Sigmoid colon (tissue), 7 donors: ENCODE measurements at places on chromosomes 12 and 14. TPM values are rescaled to one million over a fixed set of nuclear protein-coding genes. Genes with fewer than 3 reads are reported as not detected.

DNA sequence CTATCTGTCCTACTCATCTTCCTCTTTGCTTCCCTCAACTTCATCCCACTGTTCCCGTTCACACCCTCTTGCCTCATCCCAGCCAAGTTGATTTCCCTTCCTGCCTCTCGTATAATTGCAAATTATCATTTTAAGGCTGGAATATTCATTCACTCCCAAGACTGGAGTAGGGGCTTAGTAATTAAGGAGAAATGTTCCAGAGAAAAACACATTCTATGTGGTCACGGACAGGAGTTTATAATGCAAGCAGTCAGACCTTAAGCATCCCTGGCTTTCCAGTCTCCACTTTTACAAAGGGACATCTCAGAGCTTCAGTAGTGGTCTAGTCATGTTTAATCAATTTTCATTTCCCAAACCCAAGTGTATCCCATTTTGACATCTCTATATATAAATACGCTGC lies 54.9 kb downstream of the TMEM132D start:
- DNase-seq, result no peak
- H3K27ac ChIP-seq, result no peak overlapping the region
- H3K4me3 ChIP-seq, result no peak overlapping the region
- H3K36me3 ChIP-seq, result no peaks in the 10 kb centered on the region
- H3K4me1 ChIP-seq, result no peaks in the 10 kb centered on the region
- no peaks in the 10 kb centered on the region for H3K27me3 ChIP-seq

The SOAT2 gene
- 0.55 TPM for total RNA-seq

DNA sequence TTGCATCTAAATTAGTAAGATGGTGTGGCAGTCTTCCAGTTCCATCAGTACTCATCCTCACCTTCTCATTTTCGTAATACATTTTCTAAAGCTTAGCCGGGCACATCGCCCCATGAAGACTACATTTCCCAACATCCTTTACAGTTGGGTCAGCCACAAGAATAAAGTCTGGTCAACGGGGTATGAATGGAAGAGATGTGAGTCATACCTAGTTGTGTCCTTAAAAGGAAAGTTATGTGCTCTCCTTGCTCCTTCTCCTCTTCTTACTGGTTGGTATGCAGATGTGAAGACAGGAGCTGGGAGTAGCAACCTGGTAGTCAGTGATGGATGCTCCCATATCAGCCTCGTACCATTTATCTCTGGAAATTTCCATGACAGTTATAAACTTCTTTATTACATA lies 35.9 kb upstream of the EGLN3 start:
- H3K27me3 ChIP-seq, result no peaks in the 10 kb centered on the region
- no peaks in the 10 kb centered on the region for H3K36me3 ChIP-seq
- no peak for DNase-seq
- H3K4me3 ChIP-seq, result no peak overlapping the region
- H3K27ac ChIP-seq, result peak overlapping the region; percentile 65
- H3K4me1 ChIP-seq, result peaks cover 18% of the 10 kb centered on the region

The RHEBL1 gene
- not detected for total RNA-seq

GRCh38 chr12:67911789-67912188 lies 77.5 kb upstream of the IFNG-AS1 start:
- peak overlapping the region; percentile 64 for H3K27ac ChIP-seq
- no peak for DNase-seq
- peaks cover 21% of the 10 kb centered on the region for H3K4me1 ChIP-seq
- H3K36me3 ChIP-seq, result no peaks in the 10 kb centered on the region
- H3K27me3 ChIP-seq, result no peaks in the 10 kb centered on the region

DNA sequence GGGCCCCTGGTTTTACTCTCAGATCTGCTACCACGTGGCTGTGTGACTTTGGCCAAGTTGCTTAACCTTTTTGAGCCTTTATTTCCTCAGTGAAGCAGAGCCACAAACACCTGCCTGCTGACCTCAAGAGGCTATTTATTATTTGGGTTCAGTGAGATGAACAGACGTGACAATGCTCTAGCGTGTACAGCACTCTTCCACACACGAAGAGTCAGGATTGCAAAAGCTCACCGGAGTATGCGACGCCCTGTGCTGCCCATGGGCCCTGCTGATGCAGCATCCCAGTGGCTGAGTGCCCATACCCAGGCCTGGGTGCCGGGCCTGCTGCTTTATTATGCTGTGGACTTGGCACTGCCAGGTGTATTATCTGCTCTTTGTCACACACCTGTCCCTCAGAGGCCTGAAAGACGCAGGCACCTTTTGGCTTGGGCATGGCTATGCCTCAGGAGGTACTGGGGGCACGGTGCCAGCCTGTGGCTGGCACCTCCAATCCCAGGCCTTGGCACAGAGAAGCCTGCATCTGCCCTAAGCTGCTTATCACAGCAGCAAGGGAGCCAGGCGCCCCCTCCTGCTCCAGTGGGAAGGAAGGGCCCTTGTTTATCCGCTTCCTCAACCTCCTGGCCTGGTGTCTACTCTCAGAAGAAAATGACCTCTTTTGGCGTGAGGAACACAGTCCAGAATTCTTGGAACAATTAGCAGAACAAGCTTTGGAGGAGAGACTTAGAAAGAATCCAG lies 22.3 kb upstream of the TC2N start:
- peaks cover 17% of the 10 kb centered on the region for H3K4me1 ChIP-seq
- no peaks in the 10 kb centered on the region for H3K27me3 ChIP-seq
- peak; percentile 78 for DNase-seq
- H3K36me3 ChIP-seq, result no peaks in the 10 kb centered on the region

DNA sequence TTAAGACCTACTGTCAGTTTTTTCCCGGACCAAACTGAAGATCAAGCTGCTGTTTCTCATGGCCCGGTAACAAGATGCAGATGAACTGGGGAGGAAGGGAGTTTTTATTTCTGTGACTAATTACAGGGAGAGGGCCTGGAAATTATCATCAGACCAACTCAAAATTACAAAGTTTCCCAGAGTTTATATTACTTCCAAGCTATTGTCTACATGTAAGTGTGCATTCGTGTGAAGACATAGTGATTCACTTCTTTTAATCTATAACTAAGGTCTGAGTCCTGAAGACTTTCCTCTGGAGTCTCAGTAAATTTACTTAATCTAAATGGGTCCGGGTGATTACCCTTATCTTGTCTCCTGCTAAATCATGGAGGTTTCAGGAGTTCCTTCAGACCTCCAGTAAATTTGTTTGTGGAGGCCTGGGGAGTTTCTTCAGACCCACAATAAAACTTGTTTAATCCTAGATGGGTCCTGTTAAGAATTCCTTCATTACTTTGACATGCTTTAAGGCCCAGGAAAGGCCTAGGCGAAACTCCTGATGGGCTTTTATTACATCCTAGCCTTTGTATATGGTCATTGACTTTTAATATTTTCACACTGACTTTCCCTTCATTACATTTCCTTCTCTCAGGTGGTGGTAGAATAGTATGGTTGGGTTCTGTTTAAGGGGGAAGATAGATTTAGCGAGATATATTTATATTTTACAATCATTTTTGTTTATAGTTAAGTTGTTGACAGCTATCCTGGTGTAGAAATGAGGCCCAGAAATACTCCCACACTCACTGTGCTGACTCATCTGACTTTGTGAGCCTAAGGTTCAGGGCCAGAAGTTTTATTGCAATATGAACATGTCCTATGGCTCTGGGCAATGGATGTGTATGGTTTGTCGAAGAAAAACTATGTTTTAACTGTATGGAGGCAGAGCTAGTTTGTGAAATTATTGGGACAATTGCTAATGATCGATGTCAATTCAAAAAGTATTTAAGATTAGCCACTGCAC lies 627.0 kb upstream of the FBXO33 start:
- DNase-seq, result no peak
- H3K36me3 ChIP-seq, result no peaks in the 10 kb centered on the region
- H3K27ac ChIP-seq, result no peak overlapping the region
- H3K27me3 ChIP-seq, result no peaks in the 10 kb centered on the region

DNA sequence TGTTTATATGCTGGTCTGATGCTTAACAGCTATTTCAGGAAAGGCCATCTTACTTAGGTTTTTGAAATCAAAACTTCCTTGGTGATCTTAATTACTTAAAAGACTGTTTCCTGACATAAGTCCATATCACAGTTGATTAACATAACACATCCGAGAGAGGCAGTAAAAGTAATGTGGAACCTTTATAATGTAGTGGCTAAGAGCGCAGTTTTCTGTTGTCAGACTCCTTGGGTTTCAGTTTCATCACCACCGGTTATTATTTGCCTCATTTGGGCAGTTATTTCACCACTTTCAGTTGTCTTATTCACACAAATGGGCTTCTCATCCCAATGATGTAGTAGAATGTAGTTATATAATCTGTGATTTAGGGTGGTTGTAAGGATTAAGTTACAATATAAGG lies 30.9 kb downstream of the TBC1D15 start:
- no peak for DNase-seq
- H3K4me3 ChIP-seq, result no peak overlapping the region
- H3K27ac ChIP-seq, result no peak overlapping the region
- no peaks in the 10 kb centered on the region for H3K27me3 ChIP-seq

DNA sequence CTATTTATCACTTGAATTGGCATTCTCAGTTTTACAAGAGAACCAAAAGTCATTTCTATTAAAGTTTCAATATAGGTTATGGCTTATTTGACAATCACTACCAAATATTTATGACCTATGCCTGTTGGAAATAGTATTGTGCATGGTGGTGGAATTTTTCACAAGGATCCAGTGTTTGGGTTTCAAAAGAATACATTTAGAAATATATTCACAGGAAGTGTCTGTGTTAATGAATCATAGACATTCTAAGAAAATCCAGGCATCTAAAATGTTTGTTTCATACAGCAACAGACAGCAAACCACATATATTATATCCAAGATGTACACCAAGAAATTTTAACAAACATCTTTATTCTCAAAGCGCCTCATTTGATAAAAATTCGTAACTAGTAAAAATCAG lies 92.7 kb downstream of the MED13L start:
- no peak overlapping the region for H3K27ac ChIP-seq
- no peak overlapping the region for H3K4me3 ChIP-seq
- H3K36me3 ChIP-seq, result no peaks in the 10 kb centered on the region
- DNase-seq, result no peak
- no peaks in the 10 kb centered on the region for H3K27me3 ChIP-seq
